ENCODE measurements at places on chromosomes 16 and 17. TPM values are rescaled to one million over a fixed set of nuclear protein-coding genes. Genes with fewer than 3 reads are reported as not detected.

KRTAP4-6 gene
- not detected for polyA plus RNA-seq

DNA sequence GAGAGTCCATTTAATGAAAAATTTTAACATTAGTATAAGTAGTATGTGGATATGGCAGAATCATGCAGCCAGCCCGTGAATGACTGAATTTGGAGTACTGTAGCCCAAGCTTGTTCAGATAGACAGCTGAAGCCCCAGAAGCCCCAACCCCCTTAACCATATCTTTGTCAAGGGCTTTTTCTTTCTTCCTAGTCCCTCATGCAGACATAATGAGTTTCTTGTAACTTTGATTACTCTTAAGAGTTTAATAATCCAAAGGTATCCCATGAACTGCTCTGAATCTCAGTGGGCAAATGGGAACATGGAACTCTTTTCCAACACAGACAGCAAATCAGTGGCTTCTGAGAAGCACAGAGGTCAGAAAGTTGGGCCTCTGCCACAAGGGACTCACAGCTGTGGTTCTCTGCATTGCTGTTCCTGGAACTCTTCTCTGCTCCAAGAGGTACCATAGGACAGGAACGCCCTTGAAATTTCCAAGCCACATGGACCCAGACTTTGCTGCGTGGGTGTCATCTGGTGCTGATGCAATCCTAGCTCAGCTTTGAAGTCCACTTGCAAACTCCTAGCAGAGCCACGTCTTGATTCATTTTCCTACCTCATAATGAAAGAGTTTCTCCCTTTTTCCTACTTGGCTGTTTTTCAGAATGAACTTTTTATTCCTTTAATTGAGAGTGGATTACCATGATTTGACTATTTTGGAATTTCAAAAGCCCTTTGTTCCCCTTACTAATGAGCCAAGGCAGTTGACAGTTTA lies 18.1 kb downstream of the LYRM1 start:
- DNase-seq = no peak

CA5A gene
- polyA plus RNA-seq = not detected

DNA sequence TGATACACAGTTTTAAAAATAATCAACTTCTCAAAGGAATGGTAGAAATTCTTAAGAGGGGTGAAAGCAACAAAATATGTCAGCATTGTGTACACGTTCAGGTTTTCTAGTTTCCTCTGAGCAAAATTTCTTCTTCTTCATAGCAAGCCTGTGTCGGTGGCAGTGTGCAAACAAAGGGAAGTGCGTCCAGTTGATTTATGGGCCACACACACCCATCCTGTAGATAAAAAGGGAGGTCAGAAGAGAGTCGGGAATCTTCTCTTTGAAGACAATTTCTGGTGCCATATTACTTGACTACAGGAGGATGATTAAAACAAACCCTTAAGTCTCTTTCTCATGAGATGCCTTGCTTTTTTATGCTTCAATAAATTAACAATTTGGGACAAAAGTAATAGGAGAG lies 484.1 kb upstream of the SALL1 start:
- no peak for DNase-seq

DNA sequence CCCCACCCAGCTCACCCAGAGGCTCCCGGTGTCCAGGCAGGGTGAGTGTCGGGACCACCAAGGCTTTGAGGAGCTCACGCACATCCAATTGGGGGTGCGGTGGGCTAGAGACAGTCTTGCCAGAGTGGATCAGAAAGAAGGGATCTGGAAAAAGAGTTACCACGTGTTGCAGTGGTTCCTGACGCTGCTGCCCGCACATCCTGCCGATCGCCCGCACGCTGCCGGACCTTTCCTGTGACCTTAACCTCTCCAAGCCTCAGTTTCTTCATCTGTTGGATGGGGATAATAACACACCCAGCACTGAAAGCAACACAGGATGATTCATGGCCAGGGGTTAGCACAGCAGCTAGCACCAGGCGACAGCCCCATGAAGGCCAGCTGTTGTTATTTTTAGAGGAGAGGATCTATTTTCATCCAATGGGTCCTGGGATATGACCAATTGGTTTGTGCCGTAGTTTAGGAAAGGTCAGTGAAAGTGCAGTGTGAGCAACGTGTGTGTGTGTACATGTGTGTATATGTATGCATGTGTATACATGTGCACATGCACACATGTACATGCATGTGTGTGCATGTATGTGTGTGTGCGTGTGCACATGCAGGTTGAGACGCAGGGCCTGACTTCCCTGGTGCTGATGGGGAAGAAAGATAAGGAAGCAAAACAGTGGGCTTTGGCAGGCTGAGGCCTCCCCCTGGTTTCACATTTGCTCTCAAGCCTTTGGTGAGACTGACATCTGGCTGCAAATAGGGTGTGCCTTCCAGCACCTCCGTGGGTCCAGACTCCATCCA lies 2.5 kb downstream of the ITGAX start:
- DNase-seq = no peak

TCF25 gene
- polyA plus RNA-seq = 276 TPM
